ENCODE measurements at places on chromosomes 16 and 17.

GRCh38 chr17:78428836-78429617, 50.6 kb downstream of the PGS1 start:
- DNase-seq: no peak

- no peak for DNase-seq
Observed at GRCh38 chr16:12899529-12900143, 1.8 kb upstream of the SHISA9 start.

GRCh38 chr17:32498391-32498790, 11.6 kb downstream of the CDK5R1 start:
- no peak for DNase-seq

DNA sequence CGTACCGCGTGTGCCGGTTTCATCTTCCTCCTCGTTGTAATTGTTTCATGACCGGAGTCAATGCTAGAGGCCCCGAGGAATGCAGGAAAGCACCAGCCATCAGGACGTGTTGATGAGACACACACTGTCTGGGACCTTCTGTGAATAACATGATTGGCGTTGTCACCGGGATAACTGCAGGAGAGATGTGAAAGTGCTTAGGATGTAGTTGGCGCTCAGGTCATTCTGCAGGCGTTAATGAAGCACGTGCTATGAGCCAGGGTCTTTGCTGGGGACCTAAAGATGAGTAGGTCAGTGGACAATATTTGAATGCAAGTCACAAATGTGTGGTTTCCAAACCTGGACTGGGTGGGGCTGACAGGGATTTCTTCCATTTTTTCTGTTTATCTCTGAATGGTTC, 181.6 kb upstream of the HSBP1 start:
- no peak for DNase-seq
